ENCODE measurements at places on chromosomes 1 and 21. TPM values are rescaled to one million over a fixed set of nuclear protein-coding genes. Genes with fewer than 3 reads are reported as not detected.

Gene KIRREL1
- total RNA-seq, result 67.0 TPM

Gene S100A9
- 674 TPM for total RNA-seq

DNA sequence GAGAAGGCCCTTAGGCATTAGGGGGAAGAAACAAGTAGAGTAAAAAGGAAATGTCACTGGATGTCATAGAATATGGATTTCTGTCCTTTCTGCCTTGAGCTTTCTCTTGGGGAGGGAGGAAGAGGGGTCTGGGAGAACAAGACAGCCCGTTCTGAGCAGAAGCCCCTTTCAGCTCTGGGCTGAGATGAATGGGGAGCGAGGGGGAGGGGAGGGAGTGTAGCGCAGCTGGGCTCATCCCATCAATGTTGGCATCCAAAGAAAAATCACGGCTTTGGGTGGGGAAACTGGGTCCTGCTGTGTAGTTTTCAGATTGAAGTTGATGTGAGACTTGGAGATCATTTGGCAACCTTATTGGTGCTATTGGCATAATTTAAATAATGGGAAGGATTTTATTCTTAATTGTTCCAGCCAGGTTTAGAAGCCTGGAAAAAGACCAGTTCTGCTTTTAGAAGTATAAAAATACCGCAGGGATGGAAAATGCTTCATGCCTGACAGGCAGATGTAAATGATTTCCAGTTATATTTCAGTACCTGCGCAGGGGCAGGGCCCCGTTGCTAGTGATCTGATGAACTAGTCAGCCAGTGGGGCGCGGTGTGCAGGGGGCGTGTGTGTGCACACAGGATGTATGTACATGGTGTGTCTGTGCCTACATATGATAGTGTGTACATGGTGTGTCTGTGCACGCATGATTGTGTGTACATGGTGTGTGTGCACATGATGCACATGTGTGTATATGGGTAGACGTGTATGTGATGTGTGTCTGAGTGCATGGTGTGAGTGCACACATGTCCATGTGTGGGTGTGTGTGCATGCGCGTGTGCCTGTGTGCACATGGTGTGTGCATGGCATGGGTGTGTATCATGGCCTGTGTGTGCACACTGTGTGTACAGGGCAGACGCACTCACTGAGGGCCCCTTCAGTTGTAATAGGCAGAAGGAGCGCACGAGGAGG, 36.0 kb downstream of the ABCG1 start:
- DNase-seq, result no peak

- DNase-seq, result no peak
These were observed 4.2 kb downstream of the ADCY10 start for GRCh38 chr1:167909691-167910180.

Gene UQCRHL
- 1.9 TPM for total RNA-seq

DNA sequence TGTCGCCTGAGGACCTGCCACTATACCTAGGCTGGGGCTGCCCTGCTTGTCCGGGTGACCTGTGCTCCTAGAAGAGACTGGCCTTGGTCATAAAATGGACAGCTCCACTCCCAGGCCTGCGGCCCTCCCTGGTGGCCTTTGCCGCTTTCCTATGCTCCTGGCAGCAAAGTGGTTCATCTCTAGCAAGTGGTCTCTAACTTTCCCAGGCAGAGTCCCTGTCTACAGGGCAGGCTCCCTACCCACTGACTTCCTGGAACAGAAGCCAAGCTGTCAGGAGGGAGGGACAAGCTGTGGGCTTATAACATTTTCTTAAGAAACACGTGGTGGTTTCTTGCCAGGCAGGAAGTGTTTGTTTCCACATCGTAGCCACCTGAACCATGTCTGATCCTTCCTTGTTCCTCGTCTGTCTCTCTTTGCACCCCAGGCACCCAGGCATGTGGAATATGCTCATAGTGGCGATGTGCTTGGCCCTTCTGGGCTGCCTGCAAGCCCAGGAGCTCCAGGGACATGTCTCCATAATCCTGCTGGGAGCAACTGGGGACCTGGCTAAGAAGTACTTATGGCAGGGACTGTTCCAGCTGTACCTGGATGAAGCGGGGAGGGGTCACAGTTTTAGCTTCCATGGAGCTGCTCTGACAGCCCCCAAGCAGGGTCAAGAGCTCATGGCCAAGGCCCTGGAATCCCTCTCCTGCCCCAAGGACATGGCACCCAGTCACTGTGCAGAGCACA, 10.1 kb downstream of the H6PD start:
- no peak for DNase-seq

GRCh38 chr1:31315902-31316301, 19.1 kb downstream of the ZCCHC17 start:
- no peak for DNase-seq

- no peak for DNase-seq
These were observed 41.3 kb upstream of the GPR52 start for GRCh38 chr1:174406421-174406820.
